Germinal center (tissue), 1 donor: ENCODE measurements at places on chromosomes 12 and 14.

GRCh38 chr12:20950248-20950647 lies 139.7 kb downstream of the SLCO1B3 start:
- no peak for DNase-seq

- no peak for DNase-seq
Observed at GRCh38 chr14:75734854-75735253, 73.8 kb downstream of the TTLL5 start.

- no peak for DNase-seq
Observed at GRCh38 chr12:11719678-11720099, 70.2 kb downstream of the ETV6 start.

- no peak for DNase-seq
Observed at GRCh38 chr12:116650062-116650461, 87.8 kb downstream of the SPRING1 start.

DNA sequence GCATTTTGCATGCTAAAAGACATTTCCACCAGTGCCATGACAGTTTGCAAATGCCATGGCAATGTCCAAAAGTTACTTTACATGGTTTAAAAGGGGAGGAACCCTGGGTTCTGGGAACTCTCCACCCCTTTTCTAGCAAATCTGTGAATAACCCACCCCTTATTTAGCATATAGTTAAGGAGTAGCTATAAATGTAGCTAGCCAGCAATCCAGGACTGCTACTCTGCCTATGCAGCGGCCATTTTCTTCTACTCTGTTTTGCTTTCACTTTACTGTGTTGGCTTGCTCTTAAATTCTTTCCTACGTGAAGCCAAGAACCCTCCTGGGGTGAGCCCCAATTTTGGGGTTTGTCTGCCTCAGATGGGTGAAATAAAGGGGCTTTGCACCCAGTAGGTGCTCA lies 141.0 kb downstream of the PTPN11 start:
- DNase-seq: no peak
